NCI-H1436 (cell line): ENCODE measurements at places on chromosomes 1 and 21.

- no peak for DNase-seq
Observed at GRCh38 chr1:35298464-35298863, 30.0 kb downstream of the ZMYM4 start.

GRCh38 chr1:38291906-38292521 is 245.4 kb upstream of the POU3F1 start:
- DNase-seq, result no peak

- DNase-seq, result no peak
Observed at GRCh38 chr1:175073633-175074032, 6.0 kb downstream of the TNN start.

- DNase-seq, result peak; percentile 59
Observed at GRCh38 chr1:230735447-230735846, 11.7 kb upstream of the CAPN9 start.

- no peak for DNase-seq
Observed at GRCh38 chr1:1627829-1628753, 3.9 kb upstream of the MMP23B start.

GRCh38 chr1:179228783-179229213 is 679 bp downstream of the ABL2 start:
- DNase-seq, result no peak
